ENCODE measurements at places on chromosomes 12 and 14.
A peak's percentile ranks its signal among the peaks of the same experiment; 100 is the strongest.

- DNase-seq, result no peak
Observed at GRCh38 chr14:93765155-93765554, 23.1 kb downstream of the PRIMA1 start.

DNA sequence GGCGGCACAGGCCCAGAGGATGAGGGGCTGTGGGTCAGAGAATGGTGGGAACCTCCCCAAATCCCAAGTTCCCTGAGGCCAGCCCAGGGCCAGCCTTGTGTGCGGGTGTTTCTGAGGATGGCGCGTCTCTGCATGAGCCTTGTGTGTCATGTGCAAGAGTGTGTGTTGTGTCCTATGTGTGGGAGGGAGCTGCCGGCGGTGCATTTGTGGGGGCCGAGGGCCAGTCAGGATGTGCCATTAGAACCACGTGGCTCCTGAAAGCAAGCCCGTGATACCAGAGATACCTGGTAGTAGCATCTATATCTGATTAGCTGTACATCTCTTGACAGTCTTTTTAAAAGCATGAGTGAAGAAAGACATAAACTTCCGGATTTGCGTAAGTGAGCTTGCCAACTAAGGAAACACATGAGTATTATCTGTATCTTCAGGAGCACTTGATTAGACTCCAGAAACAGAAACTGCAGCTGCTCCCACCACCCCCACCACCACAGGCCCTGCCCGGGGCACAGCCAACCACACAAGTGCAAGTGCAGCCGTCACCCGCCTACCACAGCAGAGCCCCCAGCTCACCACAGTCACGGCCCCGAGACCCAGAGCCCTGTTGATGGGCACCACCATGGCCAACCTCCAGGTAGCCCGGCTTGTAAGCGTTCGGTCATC is 19.2 kb downstream of the DDX51 start:
- DNase-seq, result no peak

- DNase-seq, result peak; percentile 46
Observed at GRCh38 chr14:77139540-77140358, 1.8 kb downstream of the ZDHHC22 start.

GRCh38 chr14:104689109-104689880 is at the start of gene INF2:
Gene INF2, plus strand, starts transcription at chr14:104689618. Its CDS starts 11,748 bp downstream, at chr14:104701366.
- DNase-seq, result peak; percentile 80

DNA sequence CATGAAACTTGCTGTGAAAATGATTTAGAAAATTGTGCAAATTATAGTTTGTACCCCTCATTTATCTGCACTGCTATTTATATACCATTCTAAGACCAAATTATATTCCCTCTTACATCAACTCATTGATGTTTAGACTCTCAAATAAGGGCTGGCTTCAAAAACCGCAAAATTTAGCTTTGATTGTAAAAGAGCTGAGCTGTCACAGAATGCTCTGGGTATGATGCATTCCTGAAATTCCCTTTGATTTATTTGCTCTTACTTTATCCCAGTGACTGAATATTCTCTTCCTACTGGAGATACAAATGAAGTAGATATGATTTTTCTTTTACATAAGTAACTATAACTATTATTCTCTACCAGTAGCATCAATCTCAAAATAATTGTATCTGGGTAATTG is 78.0 kb upstream of the TMTC2 start:
- DNase-seq, result peak; percentile 2

DNA sequence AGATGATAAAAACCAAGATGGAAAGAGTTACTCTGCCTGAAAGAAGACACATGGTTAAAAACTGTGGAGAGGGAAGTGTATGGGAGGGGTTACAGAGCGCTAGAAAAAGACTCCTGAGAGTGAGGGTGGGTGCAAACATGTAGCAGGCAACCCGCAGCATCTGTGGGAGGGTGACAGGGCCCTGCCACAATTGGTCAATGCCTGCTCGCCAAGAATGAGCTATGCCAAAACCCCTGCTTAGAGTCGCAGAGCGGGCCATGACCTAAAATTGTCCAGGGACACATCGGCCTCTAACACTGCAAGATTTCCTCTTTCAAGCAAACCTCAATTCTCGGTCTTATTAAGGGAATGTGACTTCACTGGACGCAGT is 700 bp downstream of the PRKAG1 start:
- DNase-seq, result no peak

DNA sequence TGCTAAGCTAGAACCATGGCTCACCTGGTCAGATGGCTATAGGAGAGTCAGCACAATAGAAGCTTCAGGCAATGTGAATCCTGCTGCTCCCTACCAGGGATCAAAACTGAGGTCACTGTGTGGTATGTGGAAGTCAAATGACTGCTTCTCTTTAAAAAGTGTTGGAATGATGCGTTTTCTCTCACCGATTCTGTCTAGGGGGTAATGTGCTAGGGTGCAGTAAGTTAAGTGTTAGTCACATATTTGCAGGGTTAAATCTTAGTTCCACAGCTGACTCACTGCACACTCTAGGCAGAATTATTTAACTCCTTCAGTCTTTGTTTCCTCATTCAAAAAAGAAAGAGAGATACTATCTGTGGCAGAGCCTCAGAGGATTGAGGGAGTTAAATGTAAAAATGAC is 696.6 kb downstream of the DIO2 start:
- DNase-seq, result no peak

DNA sequence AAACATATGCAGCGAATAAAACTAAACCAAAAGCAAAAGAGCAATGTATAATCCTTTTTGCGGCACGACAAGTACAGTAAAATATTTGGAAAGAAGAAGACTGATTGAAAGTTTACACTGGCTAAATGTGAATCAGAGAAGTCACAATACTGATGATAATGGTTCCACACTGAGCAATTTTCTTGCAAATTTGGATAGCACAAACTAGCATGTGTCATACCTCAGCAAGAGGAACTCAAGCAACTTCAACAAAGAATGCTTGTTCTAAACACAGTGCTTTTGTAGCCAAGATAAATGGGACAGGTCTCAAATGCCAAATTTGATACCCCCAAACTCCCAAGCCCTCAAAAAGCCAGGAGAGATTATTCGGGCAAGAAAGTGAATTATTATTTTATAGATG is 839.1 kb downstream of the GALC start:
- DNase-seq, result no peak

GRCh38 chr12:4454315-4454860 is 8.8 kb upstream of the FGF6 start:
- DNase-seq, result no peak

GRCh38 chr14:36439766-36440165 is 80.3 kb downstream of the NKX2-1 start:
- no peak for DNase-seq

DNA sequence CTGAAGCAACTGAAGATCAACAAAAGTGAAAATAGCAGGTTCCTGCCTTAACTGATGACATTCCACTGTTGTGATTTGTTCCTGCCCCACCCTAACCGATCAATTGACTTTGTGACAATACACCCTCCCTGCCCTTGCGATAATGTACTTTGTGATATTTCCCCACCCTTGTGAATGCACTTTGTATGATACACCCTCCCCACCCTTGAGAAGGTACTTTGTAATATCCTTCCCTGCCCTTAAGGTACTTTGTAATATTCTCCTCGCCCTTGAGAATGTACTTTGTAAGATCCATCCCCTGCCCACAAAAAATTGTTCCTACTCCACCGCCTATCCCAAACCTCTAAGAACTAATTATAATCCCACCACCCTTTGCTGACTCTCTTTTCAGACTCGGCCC is 41.4 kb downstream of the BCAT1 start:
- DNase-seq, result no peak

DNA sequence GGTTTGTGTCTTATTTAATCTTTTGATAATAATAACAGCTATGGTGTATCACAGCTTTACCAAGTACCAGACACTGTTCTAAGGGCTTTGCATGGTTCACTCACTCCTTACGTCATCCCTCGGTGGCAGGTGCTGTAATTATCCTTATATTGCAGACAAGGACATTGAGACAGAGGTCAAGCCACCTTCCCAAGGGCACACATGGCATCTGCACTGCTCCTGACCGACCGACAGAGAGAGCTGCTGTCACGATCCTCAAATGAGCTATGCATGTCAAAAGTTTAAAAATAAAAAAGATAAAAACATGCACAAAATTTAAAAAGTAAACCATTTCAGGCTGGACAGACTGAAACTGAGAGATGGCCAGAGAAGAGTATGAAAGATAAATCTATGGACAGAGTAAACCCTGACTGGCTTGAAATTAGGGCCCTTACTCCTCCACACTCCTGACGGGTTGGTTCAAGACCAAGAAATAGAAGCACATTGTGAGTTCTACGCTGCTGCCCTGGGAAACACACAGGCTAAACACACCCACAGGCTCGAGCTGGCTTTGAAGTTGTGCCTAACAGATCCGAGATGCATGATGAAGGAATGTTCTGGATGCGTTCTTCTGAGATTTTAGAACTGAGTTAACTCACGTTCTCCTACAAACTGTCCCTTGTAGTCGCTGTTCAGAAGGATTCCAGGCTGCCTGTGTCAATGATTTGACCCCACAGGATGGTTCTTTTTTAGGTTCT is 268.7 kb downstream of the ZFP36L1 start:
- no peak for DNase-seq

GRCh38 chr12:79058342-79058741 is 193.8 kb downstream of the SYT1 start:
- DNase-seq, result no peak

- no peak for DNase-seq
Observed at GRCh38 chr12:67794161-67794560, 145.6 kb downstream of the DYRK2 start.

DNA sequence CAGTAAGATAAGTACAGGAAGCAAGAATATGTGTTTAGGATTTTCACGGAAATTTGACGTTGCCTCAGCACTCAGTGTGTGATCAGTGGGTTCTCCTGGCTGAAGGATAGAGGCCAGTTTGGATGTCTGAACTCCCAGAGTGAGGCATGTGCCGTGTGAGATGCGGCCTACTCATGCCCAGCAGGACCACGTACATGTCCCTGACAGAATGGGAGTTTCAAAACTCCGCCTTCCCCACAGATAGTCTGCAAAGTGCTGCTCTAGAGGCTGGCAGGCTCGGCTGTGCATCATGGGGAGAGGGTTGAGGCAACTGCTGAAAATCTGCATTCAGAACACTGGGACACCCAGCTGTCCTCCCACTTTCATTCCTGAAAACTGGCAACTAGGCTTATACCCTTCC is 58.3 kb downstream of the NINJ2 start:
- DNase-seq, result no peak

DNA sequence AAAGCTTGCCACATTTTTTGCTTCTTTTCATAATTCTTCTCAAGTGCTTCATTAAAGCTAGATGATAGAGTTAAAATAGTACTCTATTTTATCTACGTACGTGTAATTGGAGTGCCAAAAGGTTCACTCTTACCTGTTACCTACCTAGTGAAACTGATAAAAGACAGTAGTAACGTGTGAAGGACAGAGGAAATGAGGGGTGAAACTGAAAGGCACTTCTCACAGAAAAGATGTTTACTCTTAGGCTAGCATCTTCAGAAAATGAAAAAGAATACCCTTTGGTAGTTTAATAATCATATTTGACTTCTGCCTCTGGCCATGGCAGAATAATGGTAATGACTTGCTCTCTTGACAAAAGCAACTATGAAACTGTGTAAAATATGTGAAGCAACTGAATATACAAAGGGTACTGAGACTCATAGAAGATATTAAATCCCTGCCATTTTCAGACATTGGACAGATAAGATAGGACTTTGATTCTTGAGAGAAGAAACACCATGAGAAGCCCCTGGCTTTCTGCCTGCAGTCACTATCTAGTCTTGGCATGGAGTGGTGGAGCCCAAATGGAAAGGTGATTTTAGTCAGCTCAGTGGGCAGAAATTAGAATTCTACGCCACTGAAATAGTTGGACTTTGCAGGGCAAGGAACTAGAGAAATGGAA is 6.3 kb upstream of the EVL start:
- DNase-seq, result no peak

DNA sequence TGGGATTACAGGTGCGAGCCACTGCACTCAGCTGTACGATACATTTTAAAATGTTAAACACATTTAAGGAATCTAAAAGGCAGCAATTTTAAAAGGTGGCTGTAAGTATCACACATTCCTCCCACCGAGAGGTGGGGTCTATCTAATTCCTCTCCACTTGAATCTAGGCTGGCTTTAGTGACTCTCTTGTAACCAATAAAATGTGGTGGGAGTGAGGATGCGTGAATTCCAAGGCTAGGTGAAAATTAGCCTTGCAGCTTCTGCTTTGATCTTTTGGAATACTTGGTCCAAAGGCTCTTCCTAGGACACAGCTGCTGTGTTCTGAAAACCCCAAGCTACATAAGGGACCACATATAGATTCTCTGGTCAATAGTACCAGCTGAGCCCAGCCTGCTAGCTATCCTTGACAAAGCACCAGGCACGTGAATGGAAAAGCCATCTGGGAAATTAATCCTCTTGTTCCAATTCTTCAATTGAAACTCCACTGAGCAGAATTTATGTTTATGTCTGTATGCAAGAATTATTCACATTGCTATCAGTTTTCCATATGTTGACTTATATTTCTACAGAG is 8.8 kb upstream of the GPRC5D start:
- DNase-seq, result no peak

DNA sequence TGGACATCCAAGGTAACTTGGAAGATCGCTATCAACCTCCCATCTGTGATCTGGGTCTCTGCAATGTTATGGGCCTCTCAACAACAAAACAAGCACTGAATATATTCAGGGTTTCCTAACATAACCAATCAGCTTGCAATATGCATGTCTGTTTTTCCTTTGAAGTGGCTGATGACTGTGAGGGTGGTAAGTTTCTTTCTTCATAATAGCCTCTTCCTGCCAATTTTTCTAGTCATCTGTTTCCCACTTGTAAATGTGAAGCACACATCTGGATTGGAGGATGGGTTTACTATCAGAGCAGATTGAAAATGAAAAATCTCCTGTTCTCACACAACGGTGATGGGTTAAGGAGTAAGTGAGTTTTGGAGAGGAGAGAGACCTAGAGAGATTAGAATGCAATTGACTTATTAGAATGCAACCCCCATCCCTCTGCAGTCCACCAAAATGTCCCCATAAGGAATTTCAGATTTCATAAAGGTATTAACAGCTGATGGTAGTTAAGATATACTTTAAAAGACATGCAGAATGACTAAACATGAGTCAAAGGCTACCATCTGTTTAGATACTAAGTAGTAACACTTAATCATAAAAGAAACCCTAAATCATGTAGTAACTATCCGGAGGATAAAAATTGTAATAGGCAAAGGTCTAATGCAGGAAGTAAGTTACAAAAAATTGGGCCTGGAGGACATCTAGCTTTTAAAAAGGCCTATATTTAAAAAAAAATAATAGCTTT is 58.4 kb upstream of the SAV1 start:
- DNase-seq, result no peak

Measured in H54 (cell line).